ENCODE measurements at places on chromosomes 5 and 9. TPM values are rescaled to one million over a fixed set of nuclear protein-coding genes. Genes with fewer than 3 reads are reported as not detected.

DNA sequence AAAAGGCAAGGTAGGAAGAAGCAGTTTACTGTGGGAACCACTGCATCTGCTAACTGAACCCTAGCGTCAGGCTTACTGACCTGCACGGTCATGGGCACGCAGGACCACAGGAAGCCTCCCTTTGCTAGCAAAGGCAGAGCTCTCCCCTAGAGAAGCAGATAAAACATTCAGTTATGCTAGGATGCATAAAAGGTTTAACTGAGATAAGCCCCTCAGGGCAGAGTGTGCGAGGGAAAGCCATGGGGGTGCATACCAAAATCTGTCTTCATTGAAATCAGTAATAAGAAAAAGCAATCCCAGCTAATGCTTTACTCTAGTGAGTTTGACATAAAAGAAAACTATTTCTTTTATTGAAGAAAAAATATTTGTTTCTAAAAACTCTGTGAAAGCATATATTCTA lies 2403.7 kb upstream of the C9orf72 start:
- DNase-seq: peak; percentile 1

- no peak for DNase-seq
These were observed 60.0 kb upstream of the DHFR start for GRCh38 chr5:80714570-80715298.

- no peak for DNase-seq
These were observed 16.7 kb upstream of the UBQLN1 start for GRCh38 chr9:83724436-83724835.

GRCh38 chr9:16138561-16139491 lies 586.0 kb downstream of the CCDC171 start:
- no peak for DNase-seq

GRCh38 chr5:179534431-179534830 lies 15.9 kb upstream of the RUFY1 start:
- DNase-seq: no peak

DNA sequence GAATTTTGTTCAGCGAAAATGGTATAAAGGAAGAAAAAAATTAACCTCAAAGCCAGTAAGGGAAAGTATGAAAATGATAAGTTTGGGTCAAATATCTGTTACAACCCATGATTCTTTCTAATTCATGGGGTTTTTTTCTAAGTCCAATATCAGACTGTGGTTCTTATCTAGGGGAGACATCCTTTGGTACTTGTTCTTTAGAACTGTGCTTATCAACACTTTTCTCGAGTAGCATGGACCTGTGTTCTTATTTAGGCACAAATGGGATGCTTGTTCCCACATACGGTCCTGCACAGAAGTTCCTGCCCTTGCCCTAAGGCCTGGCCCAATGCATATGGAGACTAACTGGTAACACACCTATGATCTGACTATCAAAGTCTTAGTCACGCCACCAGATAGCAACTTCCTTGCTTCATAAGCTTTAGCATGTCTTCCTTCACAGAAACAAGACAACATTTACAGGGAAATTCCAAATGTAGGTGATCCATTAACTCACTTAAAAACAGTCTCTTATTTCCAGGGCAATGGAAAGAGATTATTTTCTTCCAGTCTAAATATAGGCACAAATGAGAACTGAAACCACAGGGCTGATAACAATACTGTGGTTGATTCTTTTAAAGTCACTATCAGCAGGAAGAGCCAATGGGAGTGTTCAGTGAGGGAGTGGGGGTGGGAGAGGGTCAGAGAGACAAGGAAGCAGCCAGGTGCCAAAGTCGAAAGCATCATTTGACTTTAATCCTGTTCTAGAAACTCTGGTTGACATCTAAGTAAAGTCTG lies 268.8 kb upstream of the ANKRD55 start:
- DNase-seq: no peak

SLC44A1 gene
- 92.3 TPM for polyA plus RNA-seq

- DNase-seq: peak; percentile 69
These were observed 233.9 kb upstream of the TBCA start for GRCh38 chr5:78009937-78010527.

PCDHGA2 gene
- 7.8 TPM for polyA plus RNA-seq

GRCh38 chr5:1594357-1595106 lies 70.8 kb upstream of the LPCAT1 start:
- DNase-seq: peak; percentile 94

PANK3 gene
- 6.4 TPM for polyA plus RNA-seq

- no peak for DNase-seq
These were observed 887.0 kb downstream of the NR2F1-AS1 start for GRCh38 chr5:92694067-92694466.

TEK gene
- polyA plus RNA-seq: 3.3 TPM

All from brain (organoid and tissue), 16 donors.